Neural crest cell (in vitro differentiated cells): ENCODE measurements at places on chromosomes 11 and 22.

GRCh38 chr11:107702723-107703122 lies 9.1 kb downstream of the SLN start:
- no peak for DNase-seq

DNA sequence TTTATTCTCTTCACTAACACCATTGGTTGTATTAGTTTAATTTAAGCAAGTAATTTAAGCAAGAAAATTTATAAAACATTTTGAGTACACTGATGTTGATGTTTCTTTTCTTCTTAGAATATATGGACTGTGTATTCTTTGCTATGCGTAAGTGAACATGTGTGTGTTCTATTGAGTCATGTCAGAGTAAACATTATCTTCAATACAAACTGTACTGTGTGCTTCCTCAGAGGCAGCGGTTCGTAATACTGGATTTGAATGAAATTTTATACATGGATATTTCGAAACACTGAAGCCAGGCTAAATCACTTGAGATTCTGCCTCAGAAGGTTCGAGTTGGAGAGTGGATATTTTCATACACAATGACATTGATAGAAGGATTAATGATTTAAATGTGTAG lies 452.6 kb downstream of the LUZP2 start:
- no peak for DNase-seq

DNA sequence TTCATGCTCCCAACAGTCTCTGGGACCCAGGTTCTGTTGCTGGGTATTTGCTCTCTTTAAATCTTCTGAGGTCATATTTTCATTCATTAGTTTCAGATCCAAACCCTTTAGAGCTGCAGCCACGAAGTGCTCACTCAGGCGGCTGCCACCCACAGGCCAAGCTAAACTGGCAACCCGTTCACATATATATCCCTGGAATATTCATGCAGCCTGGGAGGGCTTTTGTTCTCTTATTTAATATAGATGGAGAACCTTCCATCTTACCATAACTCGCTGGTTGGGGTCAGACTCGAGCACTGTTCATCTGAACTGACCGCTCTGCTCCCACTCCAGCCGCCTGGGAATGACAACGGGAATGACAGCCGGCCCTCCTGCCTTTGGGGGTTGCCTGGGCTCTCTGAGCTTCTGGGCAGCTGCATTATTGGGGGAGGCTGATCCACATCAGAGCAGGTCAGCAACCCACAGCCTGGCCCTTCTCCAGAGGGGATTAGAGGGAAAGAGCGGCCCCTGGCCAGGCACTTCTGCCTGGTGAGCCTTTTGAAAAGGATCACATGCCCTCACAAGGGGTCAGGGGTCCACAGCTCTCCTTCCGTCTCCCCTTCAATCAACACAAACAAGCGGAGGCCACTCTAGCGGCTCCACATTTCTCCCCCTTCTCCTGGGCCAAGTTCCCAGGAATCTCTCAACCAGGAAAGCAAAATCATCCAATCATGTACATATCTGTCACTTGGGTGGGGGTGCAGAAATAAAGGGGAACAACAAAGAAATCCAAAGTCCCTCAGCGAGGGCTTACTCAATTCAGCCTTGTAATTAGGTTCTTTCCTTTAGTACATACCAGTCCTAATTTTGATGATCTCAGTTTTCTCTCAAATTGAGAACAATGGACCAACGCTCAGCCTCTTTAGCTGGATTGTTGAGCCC lies 11.8 kb downstream of the TMEM184B start:
- no peak for DNase-seq

- no peak for DNase-seq
These were observed 997 bp downstream of the TST start for GRCh38 chr22:37018086-37018814.

- DNase-seq, result no peak
These were observed 39.3 kb downstream of the CCDC81 start for GRCh38 chr11:86414032-86414431.
